CD14-positive monocyte (primary cell): ENCODE measurements at places on chromosomes 6 and 20.

DNA sequence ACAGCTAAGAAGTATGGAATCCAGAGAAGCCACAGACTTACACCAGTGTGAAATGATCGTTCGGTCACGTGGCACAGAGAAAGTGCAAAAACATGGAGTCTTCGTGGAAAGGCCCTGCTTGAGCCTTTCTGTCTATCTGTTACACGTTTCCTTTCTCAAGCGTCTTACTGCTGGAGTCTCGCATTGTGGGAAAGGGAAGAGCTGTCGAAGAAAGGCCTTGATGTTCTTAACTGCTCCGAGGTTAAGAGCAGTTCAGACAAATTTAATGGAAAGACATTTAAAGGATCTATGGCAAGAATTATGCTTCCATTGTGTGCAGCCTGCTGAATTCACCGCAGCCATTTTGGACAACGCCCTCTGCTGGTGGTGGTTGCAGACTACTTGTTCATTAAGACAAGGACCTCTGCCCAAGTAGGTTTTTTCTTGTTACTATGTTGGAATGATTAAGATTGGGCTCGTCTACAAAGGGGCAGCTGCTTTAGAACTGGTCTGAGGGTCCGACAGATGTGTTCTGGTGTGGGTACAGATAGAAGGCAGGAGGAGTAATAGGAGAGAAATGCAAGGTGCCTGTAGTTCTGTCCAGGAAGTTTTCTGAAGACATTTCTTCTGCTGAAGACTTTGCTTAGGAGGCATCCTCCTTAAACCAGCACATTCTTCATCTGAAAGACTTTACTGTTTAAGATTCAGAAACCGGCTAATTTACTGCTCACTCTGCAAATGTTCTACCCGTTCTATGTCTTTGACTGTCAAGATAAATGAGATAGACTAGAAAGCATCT, 24.7 kb upstream of the CCN6 start:
- DNase-seq, result peak; percentile 72

GRCh38 chr20:22974354-22974753, 60.8 kb upstream of the SSTR4 start:
- DNase-seq, result peak; percentile 7

DNA sequence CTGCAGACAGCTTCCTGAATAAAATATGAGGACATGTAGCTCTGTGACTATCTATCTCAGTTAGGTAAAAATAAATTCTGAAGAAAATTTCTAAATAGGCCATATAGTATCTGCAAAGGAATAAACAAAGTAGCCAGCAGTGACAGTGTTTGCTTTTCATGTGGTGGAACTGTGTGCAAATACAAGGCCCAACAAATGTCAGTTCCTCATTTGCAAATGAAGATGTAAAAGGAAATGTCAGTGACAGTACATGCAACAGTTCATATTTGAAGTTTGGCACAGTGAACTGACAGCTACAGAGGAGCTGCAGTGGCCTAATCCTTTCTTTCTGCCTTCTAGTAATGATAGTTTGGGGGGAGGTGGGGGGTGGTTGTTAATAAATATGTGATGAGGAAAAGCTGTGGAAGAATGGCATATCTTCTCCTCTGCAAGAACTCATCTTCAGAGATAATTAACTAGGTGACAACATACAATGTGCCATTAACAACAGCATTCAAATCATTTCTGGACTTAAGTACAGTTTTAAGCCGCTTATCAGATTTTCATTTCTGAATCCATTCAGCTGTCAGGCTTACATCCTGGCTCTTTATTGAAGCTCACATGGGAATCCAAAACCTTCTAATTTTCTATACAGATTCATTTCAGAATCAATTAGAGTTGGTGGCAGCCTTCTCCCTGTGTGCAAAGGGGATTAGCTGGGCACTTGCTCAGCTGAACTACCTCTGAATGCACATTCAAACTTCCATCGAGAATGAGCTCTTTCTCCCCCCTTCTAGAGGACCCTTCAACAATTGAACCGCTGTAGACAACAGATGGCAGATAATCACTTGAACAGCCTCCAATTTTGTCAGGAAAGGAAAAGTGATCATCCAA, 1059.0 kb upstream of the EPHA7 start:
- DNase-seq, result no peak

DNA sequence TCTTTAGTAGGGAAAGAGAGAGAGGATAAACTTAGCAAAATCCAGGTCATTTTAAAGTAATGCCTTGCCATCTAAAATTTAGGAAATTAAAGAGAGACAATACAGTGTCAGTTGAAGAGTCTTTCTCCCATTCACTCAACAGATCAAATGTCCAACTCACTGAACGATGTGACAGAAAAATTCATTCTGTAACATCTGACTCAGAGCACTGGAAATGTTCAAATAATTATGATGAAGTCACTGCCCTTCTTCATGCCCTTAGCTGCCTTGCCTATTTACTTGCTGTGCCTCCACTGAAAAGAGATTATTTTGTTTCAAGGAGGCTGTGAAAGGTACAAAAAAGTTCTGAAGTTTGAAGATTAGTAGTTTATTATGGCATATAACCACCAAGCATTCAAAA, 434.8 kb downstream of the ADGRB3 start:
- no peak for DNase-seq

- DNase-seq, result no peak
These were observed 206.6 kb upstream of the PREP start for GRCh38 chr6:105609375-105609991.

DNA sequence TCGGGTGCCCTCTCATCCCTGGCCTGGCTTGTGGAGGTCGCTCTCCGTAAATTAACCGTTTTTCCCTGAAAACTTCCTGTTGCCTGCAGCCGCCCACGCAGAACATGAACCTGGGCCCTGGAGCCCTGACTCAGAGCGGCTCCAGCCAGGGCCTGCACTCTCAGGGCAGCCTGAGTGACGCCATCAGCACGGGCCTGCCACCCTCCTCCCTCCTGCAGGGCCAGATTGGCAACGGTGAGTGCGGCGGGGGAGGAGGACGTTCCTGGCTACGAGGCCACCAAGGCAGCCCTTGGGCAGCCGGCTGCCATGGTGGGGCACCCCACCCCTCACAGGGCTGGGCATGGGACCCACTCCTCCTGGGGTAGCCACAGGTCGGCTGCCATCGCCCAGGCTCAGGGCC, 17.8 kb downstream of the SS18L1 start:
- DNase-seq, result no peak

DNA sequence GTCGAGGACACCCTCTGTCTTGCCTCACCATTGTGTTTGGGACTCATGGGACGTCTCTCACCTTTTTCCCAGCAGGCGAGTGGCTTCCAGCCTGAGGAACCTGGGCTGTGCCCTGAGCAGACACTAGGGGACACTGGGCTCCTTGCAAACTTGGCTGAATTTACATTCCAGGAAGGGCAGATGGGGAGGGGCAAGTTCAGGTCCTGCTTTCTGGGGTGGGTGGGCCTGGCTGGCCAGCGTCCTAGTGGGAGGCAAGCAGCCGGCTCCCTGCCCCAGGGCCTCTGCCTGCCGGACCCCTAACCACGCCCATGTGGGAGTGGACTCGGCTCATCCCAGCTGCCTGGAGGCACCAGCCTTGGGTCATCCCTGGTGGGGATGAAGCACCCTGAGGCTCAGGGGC, 48.2 kb upstream of the MLN start:
- DNase-seq, result no peak

DNA sequence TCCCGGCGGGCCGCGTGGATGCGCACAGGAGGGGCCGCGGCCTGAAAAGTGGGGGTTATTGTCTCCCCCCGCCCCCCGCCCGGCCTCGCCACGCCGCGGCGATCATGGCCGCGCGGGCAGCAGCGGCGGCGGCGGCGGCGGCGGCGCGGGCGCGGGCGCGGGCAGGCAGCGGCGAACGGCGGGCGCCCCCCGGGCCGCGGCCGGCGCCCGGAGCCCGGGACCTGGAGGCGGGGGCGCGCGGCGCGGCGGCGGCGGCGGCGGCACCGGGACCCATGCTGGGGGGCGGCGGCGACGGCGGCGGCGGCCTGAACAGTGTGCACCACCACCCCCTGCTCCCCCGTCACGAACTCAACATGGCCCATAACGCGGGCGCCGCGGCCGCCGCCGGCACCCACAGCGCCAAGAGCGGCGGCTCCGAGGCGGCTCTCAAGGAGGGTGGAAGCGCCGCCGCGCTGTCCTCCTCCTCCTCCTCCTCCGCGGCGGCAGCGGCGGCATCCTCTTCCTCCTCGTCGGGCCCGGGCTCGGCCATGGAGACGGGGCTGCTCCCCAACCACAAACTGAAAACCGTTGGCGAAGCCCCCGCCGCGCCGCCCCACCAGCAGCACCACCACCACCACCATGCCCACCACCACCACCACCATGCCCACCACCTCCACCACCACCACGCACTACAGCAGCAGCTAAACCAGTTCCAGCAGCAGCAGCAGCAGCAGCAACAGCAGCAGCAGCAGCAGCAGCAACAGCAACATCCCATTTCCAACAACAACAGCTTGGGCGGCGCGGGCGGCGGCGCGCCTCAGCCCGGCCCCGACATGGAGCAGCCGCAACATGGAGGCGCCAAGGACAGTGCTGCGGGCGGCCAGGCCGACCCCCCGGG, 637 bp downstream of the ARID1B start:
- DNase-seq, result peak; percentile 23

- DNase-seq, result peak; percentile 98
These were observed 9.7 kb upstream of the HSP90AB1 start for GRCh38 chr6:44237021-44237812.

DNA sequence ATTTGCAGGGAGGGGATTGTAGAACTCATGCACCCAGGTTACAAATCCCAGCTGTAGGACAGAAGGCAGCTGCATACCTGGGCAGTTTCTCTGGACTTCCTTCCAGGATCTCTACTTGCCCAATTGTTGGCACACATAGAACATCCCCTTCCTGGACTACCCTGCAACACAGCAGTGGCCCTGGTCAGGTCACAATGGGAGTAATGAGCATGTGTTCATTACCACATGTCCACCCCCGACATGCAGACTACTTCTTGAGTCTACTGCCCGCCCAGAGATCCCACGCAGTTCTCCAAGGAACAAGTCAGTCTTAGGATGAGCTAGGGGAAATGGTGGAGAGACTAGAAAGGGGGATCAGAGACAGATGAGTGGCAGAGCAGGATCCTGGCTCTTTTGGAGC, 5.1 kb downstream of the PEX6 start:
- no peak for DNase-seq

DNA sequence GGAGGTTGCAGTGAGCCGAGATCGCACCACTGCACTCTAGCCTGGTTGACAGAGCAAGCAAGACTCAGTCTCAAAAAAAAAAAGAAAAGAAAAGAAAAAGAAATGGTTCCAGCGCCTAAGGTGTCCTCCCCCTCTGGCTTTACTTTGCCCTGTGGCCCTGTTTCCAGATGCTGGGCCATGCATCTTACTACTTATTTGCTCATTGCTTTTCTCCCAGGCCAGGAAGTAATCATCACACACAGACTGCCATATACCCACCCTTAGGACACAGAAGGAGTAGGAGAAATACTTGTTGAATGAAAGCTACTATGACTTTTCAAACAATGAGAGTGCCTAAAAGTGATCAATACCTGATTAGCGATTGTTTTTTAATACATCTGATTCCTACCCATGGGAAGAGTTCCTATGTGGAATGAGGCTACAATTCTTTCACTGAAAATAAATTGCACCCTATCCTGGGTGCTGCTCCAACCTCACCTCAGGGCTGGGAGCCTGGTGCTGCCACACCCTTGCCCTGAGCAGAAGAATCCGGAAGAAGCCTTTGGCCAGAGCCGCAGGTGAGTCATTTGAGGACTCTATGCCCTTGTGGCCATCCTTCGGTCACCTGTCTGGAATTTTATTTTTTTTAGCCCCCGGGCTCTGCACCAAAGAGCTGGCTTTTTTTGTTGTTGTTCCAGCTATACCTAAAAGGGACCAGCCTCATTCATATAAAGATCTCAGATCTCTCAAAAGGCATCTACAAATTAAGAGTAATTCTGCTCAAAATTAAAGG, 22.7 kb upstream of the TFAP2C start:
- no peak for DNase-seq

- DNase-seq, result no peak
These were observed 426.8 kb downstream of the MAFB start for GRCh38 chr20:40262219-40262618.

DNA sequence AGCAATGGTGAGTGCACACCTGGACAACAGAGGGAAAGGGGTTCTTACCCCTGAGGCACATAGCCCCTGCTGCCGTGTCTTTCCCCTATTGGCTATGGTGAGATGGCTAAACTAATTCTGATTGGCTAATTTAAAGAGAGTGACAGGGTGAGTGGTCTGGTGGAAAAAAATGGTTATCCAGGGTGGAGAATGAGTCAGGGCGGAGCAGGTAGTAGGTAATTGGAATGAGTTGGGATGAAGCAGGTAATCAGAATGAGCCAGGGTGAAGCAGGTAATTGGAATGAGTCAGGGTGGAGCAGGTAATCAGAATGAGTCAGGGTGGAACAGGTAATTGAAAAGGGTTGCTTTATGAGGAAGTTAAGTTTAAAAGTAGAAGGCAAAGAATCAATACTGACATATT, 200.3 kb downstream of the EYA4 start:
- DNase-seq, result no peak

GRCh38 chr6:35449287-35449881, 2.8 kb upstream of the FANCE start:
- peak; percentile 58 for DNase-seq

DNA sequence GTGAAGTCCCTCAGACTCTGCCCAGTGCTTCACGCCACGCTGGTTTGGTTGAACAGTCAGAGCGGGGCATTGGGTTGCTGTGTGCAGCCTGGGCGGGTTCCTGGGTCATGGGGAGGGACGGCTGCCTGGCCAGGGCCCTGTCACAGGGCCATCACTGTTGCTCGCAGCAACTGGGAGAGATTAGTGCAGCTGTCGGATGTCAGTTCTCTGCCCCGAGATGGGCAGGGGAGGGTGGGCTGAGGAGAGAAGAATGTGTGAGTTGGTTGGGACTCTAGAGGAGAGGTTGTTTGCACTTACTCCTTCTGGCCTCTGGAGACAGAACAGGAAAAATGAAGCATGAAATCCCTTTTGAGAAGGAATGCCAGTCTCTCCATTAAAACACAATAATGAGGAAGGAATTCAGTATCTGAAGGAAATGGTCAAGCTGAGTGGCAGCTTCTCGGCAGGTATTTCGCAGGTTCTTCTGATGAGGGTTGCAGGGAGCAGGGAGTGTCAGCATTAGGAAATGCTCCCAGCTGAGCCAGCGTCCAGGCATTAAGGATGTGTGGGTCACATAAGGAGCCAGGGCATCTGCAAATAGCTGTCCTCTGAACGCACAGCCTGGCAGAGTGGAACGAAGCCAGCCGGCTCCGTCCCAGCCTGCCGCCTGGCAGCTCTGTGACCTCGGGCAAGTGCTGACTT, 95.9 kb downstream of the SSR1 start:
- DNase-seq, result no peak

GRCh38 chr6:125818772-125819260, 28.1 kb downstream of the NCOA7 start:
- no peak for DNase-seq

GRCh38 chr6:70838907-70839285, 118.0 kb downstream of the B3GAT2 start:
- DNase-seq, result no peak
